ENCODE measurements at places on chromosomes 13 and 19.

- no peak for DNase-seq
Measured at GRCh38 chr13:114024603-114025404, 50.9 kb upstream of the C13orf46 start.

DNA sequence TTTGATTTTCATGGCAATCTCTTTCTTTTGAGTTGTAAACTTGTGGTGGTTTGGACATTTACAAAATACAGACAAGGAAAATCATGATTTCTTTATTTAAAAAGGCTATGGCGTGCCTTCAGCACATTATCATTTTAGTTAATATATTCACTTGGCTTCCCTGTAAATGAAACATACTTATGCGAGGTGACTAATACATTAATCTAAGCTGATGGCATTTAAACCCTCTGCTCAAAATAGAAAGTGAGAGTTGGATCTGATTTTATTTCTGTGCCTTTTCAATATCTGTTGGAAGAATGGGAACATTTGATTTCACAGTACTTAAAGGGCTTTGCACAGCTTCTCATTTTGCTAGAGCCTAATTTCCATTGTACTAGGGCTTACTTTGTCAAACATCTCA, 289.8 kb downstream of the MTUS2 start:
- DNase-seq: no peak

DNA sequence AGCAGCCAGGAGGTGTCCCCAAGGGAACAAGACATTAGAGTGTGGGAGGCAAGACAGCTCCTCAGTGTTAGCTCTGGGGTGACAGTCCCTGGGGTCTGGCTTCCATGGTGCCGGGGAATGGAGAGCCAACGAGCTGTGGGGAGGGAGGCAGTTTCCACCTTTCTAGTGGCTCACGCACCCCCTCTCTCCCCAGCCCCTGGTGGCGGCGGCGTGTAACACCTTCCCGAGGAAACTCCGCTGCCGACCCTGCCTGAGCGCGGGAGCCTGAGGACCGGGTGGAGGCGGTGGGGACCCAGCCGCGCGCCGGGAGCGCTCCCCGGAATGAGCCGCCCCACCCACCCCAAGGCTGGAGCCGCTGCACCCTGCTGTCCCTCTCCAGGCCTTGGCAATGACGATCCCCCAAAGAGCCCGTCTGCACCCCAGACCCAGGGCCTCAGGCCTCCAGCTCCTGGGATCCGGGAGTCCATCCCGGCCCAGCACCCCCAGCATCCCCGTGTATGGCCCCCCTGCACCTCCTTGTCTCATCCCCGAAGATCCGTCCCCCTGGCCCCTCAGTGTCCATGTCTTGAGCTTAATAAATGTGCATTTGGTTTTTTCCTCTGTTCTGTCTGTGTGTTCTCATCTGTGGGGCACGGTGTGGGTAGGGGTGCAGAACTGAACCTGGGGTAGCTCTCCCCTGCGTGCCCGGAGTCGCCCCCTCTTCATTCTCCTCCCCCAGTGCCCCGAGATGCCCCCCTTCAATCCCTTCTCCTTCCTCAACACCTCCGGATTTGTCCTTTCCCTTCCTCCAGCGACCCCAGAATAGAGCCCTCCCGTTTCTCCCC, 622 bp upstream of the FXYD5 start:
- DNase-seq: peak; percentile 79

DNA sequence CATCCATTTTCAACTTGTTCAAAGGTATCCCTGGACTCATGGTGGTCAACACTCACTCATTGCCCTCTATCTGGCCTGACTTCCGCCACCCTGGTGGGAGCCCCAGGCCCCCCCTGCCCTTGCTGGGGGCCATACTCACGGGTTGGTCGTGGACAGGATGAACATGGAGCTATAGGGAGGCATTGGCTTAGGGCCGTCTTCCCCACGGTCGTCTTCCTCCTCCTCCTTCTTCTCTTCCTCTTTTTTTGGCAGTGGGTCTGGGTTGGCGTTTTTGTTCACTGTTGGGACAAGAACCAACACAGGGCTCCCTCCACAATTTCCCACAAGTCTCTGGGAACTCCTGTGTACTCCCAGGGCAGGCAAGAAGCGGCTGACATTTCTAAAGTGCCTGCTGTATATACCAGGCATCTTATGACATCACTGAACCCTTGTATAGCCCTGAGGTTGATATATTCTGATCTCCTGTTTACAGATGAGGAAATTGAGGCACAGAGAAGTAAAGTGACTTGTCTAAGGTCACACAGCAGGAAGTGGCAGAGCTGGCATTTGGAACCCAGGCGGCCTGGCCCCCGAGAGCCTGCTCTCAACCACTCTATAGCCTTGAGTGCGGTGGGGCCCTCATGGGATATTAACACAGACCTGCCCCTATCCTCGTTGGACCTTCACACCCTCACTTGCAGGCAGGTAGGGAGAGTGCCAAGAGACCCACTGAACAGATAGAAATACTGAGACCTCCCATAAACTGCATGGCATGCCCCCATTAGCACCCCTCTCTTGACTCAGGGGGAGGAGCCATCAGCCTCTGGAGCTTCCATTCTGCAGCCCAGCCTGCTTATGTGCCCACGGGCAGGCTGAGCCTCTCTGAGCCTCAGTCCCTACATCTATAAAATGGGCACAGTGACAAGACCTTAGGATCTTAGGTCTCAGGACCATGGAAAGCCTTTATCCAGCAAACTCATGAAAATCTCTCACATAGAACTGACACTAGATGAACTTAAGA, 135.0 kb downstream of the IER2 start:
- DNase-seq: no peak

DNA sequence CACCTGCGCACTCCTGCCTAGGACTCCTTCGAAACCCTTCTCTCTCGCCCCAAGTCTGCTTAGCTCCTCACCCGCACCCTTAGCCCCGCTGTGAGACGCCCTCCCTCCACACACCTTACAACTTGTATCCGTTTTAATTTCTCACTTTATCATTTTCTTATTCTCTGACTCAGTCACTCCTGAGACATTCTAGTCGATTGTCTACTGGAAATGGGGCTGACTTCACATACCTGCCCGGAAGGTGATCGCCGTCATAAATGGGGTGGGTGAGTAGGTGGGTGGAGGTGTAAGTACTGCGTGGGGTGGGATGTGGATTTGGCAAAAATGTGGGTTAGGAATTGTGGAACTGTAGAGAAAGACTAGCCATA, 714 bp downstream of the NDFIP2 start:
- DNase-seq: peak; percentile 55

DNA sequence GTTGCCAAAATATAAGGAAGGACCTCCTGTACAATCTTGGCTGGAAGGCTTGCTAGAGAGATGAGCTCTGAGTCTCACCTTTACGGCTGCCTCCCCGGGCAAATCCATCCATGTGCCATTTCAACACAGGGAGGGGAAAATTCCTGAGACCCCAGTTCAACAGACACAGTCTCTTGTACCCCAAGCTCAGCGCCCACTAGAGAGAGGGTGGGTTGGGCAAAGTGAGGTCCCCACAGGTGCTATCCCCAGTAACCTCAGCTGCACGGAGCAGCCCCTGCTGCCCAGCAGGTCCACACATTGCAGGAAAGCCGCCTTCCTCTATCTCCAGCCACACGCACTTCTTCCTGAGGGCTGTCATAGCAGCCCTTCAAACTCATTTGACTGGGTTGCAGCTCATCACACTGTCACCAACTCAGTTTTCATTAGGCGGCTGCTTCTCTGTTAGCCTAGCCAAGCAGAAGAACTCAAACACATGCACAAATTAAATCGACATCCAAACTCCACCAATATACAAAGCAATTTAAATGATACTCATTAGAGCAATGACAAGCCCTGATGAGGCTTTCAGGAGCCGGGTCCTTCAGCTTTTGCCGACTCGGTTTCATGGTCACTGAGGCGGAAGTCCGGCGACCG, 80.4 kb downstream of the TSHZ3 start:
- no peak for DNase-seq

GRCh38 chr13:51291341-51291740, 48.1 kb upstream of the SERPINE3 start:
- no peak for DNase-seq

- no peak for DNase-seq
Measured at GRCh38 chr13:65149687-65150086, 2080.4 kb downstream of the PCDH9 start.

GRCh38 chr19:36008336-36008978, at the start of gene SYNE4:
Gene SYNE4 (minus strand): TSS chr19:36008813. CDS start chr19:36008681, 132 bp downstream.
- no peak for DNase-seq

- no peak for DNase-seq
Measured at GRCh38 chr19:11704626-11705025, 34.1 kb downstream of the ZNF823 start.

DNA sequence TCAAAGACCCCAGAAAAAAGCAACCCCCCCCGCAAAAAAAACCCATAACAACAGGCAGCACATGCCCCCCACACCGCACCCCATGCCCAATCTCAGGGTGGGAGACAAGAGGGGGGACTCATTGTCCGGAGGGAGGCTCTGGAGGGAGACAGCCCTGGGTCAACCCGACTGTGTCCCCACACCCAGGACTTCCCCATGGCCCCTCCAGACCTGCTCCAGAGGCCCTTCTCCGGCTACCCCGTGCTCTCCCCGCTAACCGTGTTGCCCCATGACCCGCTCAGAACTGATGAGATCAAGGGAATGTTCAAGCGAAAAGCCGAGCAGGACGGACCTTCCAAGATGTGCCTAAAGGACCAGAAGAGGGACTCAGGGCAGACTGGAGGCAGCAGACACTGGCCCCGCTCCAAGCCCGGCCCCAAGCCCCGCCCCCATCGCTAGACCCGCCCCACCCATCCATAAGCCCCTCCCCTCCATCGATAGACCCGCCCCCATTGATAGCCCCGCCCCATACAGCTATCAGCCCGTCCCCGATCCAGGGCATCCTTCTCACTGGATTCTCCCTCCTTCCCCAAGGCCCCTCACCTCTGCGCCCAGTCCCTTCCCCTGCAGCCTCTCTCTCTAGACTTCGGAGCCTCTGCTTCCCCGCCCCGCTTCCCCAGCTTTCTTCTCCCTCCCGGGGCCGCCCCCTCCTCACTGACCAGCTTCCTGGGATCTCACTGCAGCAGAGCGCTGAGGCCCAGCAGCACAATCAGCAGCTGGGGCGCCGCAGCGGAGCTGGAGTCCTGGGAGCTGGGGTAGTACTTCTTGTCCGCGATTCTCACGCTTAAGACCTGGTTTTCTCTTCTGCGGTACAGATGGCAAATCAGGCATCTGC, 2.2 kb downstream of the BST2 start:
- peak; percentile 36 for DNase-seq

Data from stimulated activated CD4-positive, alpha-beta T cell treated with anti-CD3 and anti-CD28 coated beads, Interleukin-4, amount 100 ng/mL, for 48 hours (primary cell).